CD4-positive, alpha-beta T cell treated with Interleukin-10 for 1 hour (primary cell): ENCODE measurements at places on chromosomes 2 and 18.

DNA sequence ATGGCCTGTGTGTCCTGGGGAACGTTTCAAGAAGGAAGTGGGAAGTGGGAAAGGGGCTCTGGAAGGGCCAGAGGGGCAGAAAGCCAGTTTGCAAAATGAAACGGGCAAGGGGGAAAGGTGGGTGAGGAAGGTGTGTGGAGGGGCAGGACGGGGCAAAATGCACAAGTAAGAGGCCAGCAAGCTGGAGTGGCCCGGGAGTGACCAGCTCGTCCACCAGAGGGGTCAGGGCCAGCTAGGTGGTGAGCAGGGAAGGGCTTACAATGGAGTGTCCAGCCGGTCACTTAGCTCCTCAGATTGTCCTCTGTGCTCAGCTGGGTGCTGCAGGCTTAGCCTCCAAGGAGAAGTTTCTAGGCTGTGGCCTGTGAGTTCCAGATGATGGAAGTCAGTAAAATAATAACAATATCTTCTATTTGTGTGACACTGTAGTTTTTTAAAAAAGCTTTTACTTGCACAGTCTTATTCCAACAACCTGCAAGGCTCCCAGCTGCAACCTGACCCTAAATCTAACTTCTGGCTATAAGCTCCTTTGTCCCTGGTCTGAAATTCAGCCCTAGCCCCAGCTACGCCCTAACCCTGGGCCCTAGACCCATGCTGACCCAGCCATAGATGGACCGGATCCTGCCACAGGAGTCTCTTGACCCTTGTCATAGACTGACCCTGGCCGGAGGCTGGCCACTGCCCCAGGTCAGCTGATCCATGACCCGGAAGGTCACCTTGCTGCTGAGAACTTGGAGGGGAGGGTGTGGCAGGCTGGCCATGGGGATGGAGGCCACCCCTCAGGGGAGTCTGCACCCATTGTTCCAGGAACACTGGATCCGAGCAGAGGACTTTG lies 29.2 kb downstream of the MYO7B start:
- DNase-seq, result no peak

DNA sequence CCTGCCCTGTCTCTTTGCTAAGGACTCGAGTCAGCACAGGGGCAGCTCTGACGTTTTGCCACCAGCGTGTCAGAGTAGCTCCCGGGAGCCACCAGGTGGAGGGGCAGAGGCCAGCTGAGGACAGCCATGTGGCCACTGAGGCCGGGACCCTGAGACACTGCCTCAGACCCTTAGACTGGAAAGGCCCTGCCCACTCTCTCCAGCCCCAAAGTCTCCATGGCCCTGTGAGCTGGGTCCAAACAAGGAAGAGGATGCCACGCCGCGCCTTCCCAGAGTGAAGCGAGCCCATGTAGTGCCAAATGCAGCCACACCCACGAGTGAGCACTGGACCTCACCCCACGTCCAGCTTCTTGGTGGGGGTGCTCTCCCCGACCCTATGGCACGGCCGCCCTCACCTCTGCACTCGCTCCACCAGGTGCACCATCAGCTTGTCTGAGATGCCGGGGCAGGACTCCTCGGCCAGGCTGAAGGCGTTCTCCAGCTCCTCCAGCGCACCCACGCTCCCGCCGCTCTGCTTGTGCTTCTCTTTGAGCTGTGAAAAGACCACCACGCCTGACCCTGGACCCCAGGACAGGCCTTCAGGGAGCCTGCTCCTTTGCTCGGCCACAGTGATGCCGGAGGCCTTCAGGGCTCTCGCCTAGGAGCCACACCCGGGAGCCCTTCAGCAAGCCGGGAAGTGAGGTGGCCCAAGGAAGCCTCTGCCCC lies 12.2 kb downstream of the STK25 start:
- DNase-seq, result no peak

- DNase-seq, result no peak
Observed at GRCh38 chr2:109525836-109526235, 87.9 kb downstream of the SEPTIN10 start.

DNA sequence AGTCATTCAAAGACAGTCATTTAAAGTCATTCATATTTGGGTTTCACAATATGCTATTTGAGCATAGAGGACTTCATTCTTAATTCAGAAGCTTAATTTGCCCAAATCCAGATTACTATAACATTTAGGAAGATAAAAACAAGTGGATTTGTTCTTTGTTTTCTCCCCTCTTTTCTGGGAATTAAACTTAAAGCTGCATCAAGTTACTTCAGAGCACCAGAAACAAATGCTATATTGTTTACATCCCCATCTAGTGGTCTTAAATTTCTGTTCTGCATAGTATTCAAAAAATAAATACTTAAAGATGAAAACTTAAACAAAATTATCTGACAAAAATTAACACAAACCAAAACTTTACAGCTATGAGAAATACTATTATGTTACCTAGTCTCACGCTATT lies 34.7 kb upstream of the MARCHF7 start:
- DNase-seq, result no peak

GRCh38 chr2:201880993-201881611 lies 74.8 kb downstream of the CDK15 start:
- DNase-seq, result no peak

GRCh38 chr2:112644155-112644932 lies 1.4 kb upstream of the SLC20A1 start:
- DNase-seq, result no peak

- DNase-seq, result no peak
Observed at GRCh38 chr2:207791579-207792243, 22.0 kb upstream of the FZD5 start.

GRCh38 chr2:71223767-71224333 lies 3.1 kb downstream of the PAIP2B start:
- DNase-seq, result no peak

DNA sequence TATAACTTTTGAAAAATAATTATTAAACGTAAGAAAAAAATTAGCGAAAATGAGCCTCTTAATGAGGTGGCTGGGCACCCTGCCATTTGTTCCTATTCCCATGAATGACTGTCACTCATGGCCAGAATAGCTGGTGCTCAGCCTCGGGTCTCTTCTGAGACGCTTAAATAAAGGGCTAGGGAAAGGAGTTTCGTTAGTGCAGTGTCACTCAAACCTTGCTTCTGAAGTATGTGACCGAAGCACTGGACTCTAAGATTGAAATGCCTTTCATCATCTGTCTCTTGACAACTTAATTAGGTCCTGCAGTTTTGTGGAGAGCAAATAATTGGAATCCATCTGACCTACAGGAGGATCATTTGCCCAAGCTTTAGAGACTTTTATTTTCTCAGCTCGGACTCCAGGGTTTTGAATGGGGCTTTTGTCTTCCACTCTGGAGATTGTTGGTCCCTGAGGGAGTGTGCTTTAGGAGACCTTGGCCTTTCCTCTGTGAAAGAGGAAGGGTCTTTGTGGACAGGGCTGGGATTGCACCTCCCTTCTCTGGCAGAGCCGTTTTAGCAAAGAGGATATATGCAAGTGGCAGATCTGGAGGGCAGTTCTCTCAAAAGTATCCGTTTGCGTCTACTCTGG lies 42.3 kb upstream of the FHOD3 start:
- DNase-seq, result no peak

GRCh38 chr18:35334821-35335220 lies 9.4 kb downstream of the ZNF24 start:
- DNase-seq, result no peak
